Spleen (tissue), 13 donors: ENCODE measurements at places on chromosomes 4 and X. TPM values are rescaled to one million over a fixed set of nuclear protein-coding genes. Genes with fewer than 3 reads are reported as not detected.

The GAGE12J gene
- not detected for polyA plus RNA-seq

The SLC2A9 gene
- 1.2 TPM for polyA plus RNA-seq

The HNRNPH2 gene
- 45.3 TPM for polyA plus RNA-seq

The PLAC1 gene
- not detected for polyA plus RNA-seq

The PABPC1L2B gene
- not detected for polyA plus RNA-seq

GRCh38 chrX:26032111-26032912 is 105.8 kb upstream of the MAGEB18 start:
- DNase-seq, result no peak

DNA sequence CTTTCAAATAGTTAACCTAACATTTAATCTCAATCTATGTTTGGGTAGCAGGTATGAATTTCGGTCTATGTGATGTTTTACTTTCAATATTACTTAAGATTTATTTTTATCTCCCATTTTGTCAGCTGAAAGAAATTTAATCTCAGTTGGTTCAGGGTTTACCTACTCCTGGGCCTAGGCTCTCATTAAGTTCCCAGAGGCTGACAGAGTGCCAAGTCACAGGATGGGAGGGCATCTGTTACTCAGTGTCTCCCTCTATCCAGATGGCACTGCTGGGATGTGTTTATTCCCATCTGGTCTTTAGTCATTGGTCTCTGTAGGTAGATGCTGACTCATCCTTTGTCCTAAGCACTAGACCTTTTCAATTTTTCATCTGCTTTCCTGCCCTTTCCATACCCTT is 129.4 kb upstream of the ARSJ start:
- DNase-seq, result no peak

- peak; percentile 88 for DNase-seq
Measured at GRCh38 chr4:183098019-183098722, 886 bp upstream of the WWC2 start.

DNA sequence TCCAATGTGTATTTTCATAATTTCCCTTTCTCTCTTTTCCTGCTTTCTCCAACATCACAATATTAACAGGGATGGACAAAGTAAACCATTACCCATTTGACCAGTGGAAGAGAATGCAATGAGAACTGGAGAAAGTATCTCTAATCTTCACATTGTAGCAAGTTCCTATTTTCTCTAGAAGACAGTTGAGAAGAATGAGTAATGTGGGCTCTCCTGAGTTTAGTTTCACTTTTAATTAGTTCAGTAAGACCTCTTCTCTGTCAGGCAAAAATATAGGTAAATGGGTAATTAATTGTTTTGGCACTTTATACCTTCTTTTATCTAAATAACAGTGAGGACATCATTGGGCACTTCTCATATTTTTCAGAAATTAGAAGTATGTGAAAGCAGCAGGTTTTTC is 602.0 kb downstream of the GLUD2 start:
- DNase-seq, result no peak

DNA sequence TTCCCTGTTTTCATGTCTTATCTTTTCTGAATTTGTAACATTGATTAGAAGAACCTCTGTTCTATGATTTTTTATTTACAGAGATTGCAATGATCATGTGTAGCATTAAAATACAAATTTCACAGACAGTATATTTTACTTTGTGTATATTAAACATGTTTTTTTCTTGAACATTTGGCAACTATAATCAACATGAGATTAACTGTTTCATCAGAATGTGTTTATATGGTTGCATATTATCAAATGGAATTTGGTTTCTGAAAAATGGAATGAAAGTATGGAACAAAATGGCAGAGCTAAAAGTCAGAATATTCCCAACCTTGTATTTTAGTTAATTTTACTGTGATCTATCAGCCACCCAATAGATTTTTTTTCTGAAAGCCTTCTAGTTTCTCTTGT is 19.9 kb downstream of the ARSJ start:
- DNase-seq, result no peak

- no peak for DNase-seq
Measured at GRCh38 chr4:151810476-151810875, 49.7 kb upstream of the GATB start.

GRCh38 chrX:139058831-139059495 is 347.4 kb upstream of the FGF13 start:
- DNase-seq, result no peak

- no peak for DNase-seq
Measured at GRCh38 chr4:183416879-183417755, 27.3 kb upstream of the CDKN2AIP start.

- peak; percentile 78 for DNase-seq
Measured at GRCh38 chr4:98662626-98663225, 4.3 kb upstream of the TSPAN5 start.

GRCh38 chrX:103488332-103488731 is 31.0 kb downstream of the RAB40A start:
- no peak for DNase-seq
